ENCODE measurements at places on chromosomes 6 and 20. TPM values are rescaled to one million over a fixed set of nuclear protein-coding genes. Genes with fewer than 3 reads are reported as not detected.

LRRC73 gene
- 0.59 TPM for total RNA-seq

CFB gene
- total RNA-seq = 26.8 TPM

TPD52L1 gene
- 22.7 TPM for total RNA-seq

LGSN gene
- not detected for total RNA-seq

XKR7 gene
- under 0.01 TPM for total RNA-seq

ULBP3 gene
- 11.2 TPM for total RNA-seq

DNA sequence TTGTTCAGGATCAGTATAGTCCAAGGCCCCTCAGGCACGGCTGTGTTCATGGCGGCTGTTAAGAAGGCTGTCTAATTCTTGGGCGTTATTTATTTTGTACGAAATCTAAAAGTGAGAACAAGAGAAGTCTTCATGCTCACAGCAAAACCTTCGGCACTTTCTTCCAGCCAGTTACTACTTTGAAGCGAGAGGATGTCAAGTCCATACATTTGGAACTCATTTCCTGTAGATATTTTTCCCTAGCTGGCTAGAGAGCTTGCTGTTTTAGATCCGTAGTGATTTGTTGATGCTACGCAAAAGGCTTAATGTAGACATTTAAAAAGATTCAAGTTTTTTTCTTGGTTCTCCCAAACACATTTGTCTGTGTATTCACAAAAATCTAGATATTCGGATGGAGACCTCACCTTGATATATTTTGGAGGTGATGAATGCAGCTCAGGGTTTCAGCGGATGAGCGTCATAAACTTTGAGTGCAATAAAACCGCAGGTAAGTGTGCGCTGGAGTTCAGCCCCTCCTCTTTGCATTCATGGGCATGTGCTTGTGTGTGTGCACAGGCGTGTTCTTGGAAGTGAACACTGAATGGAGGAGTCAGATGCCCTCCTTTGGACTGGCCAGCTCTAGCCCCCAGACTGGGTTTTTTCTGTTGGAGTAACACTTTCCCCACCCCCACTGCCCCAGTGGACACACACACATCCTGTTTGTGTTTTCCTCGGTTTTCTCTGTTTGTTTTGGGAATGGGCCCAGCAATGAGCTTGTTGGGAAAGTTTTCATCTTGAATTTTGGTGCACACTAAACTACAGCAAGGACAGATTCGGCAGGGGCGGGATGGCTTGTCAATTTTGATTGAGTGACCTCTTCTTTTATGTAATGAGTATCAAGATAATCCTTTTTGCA is 65.4 kb downstream of the IGF2R start:
- H3K27ac ChIP-seq = no peak overlapping the region
- peaks cover 42% of the 10 kb centered on the region for H3K4me1 ChIP-seq
- no peaks in the 10 kb centered on the region for H3K27me3 ChIP-seq
- H3K4me3 ChIP-seq = no peak overlapping the region

- no peaks in the 10 kb centered on the region for H3K36me3 ChIP-seq
- H3K4me1 ChIP-seq = peaks cover 6% of the 10 kb centered on the region
- H3K27ac ChIP-seq = no peak overlapping the region
Measured at GRCh38 chr6:136624347-136624746, 74.1 kb upstream of the MAP7 start.

GRCh38 chr6:31725502-31726350 is 2.6 kb downstream of the MPIG6B start:
- H3K4me3 ChIP-seq = no peak overlapping the region
- H3K27me3 ChIP-seq = no peaks in the 10 kb centered on the region
- no peak overlapping the region for H3K27ac ChIP-seq
- H3K36me3 ChIP-seq = peaks cover 20% of the 10 kb centered on the region

DNA sequence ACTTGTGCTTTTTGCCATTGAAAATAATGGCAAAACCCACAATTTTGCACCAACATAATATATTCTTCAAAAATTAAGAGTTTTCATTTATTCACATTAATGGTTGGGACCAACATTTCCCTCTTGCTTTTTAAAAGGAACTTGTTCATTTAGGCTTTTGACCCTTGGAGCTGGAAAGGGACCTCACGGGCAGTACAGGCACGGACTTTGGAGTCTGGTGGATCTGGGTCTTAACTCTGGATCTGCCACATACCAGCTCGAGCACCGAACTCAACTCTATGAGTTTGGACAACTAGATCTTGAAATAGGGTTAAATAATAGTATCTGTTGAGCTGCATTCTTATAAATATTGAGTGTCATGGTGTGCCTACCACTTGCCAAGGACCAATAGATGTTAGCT is 37.2 kb downstream of the AFDN start:
- no peak overlapping the region for H3K27ac ChIP-seq
- no peak for DNase-seq
- no peak overlapping the region for H3K4me3 ChIP-seq
- H3K36me3 ChIP-seq = peaks cover 3% of the 10 kb centered on the region

GRCh38 chr6:89826029-89826528 is 3.6 kb upstream of the CASP8AP2 start:
- H3K36me3 ChIP-seq = no peaks in the 10 kb centered on the region
- peak; percentile 88 for DNase-seq
- no peak overlapping the region for H3K4me3 ChIP-seq
- H3K27ac ChIP-seq = peak overlapping the region; percentile 32

- no peak overlapping the region for H3K4me3 ChIP-seq
- no peaks in the 10 kb centered on the region for H3K36me3 ChIP-seq
- H3K27ac ChIP-seq = no peak overlapping the region
- H3K27me3 ChIP-seq = peaks cover 21% of the 10 kb centered on the region
- no peaks in the 10 kb centered on the region for H3K4me1 ChIP-seq
Measured at GRCh38 chr20:17438436-17439039, 92.6 kb downstream of the BFSP1 start.

GRCh38 chr6:143844006-143844405 is 868 bp downstream of the LTV1 start:
- H3K4me3 ChIP-seq = peak overlapping the region; percentile 90
- peaks cover 10% of the 10 kb centered on the region for H3K4me1 ChIP-seq
- peaks cover 46% of the 10 kb centered on the region for H3K36me3 ChIP-seq
- DNase-seq = no peak
- H3K27me3 ChIP-seq = no peaks in the 10 kb centered on the region
- peak overlapping the region; percentile 96 for H3K27ac ChIP-seq

GRCh38 chr6:163281634-163282033 is 132.9 kb upstream of the QKI start:
- no peak for DNase-seq
- H3K4me3 ChIP-seq = no peak overlapping the region
- no peaks in the 10 kb centered on the region for H3K4me1 ChIP-seq

GRCh38 chr6:73325656-73326055 is 28.4 kb downstream of the DPPA5 start:
- H3K27ac ChIP-seq = no peak overlapping the region
- DNase-seq = no peak
- no peaks in the 10 kb centered on the region for H3K27me3 ChIP-seq
- H3K4me3 ChIP-seq = no peak overlapping the region
- H3K4me1 ChIP-seq = no peaks in the 10 kb centered on the region

DNA sequence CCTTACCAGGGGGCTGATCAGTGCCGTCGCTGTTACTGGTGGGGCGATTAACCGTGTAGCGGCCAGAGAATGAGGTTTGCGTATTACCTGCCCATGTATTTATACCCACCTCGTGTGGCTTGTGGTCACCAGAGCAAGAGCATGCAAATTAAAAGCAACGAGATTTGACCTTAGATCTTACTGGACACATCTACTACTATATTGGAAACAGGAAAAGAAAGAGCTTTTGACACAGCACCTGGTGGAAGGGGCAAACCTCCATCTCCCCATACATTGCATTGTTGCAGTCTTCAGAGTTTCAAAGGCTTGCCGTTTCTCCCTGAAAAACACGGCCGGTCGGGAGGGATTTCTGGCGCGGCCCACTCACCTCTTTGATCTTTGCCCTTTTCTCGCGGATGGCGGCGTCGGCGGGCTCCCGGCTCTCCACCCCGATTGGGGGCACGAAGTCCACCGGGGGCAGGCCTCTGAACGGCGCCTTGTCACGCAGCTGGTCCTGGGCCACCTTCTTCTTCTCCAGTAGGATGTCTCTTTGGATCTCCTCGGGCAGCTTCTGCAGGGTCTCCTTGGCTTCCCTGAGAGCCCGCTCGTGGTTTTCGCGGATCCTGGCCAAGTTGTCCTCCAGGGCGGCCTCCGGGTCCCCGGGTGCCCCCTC is 1.3 kb downstream of the MAN1A1 start:
- no peak overlapping the region for H3K27ac ChIP-seq
- no peaks in the 10 kb centered on the region for H3K36me3 ChIP-seq
- peaks cover 15% of the 10 kb centered on the region for H3K4me1 ChIP-seq
- H3K4me3 ChIP-seq = peak overlapping the region; percentile 87

DNA sequence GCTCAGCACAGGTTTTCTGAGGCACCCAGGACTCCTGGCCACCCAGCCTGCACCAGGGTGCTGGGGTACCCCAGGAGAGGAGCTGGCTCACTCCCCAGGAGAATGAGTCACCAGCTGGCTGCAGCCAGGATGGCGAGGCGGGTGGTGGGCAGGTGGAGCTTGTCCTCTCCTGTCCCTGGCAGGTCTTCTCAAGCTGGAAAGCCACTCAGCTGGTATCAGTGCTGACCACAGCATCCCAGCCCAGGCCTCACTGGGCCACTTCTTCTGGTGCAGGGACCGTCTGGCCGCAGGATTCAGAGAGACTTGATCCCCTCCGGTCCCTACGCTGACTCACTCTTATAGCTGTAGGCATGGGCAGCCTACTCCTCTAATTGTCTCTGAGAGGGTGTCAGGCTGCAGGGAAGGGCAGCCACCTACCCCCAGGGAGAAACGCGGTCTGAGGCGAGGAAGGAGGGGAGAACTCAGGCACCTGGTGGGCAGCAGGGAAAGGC is 22.2 kb downstream of the TFEB start:
- no peaks in the 10 kb centered on the region for H3K27me3 ChIP-seq
- H3K4me3 ChIP-seq = no peak overlapping the region
- no peaks in the 10 kb centered on the region for H3K36me3 ChIP-seq
- peaks cover 33% of the 10 kb centered on the region for H3K4me1 ChIP-seq
- peak; percentile 95 for DNase-seq

DNA sequence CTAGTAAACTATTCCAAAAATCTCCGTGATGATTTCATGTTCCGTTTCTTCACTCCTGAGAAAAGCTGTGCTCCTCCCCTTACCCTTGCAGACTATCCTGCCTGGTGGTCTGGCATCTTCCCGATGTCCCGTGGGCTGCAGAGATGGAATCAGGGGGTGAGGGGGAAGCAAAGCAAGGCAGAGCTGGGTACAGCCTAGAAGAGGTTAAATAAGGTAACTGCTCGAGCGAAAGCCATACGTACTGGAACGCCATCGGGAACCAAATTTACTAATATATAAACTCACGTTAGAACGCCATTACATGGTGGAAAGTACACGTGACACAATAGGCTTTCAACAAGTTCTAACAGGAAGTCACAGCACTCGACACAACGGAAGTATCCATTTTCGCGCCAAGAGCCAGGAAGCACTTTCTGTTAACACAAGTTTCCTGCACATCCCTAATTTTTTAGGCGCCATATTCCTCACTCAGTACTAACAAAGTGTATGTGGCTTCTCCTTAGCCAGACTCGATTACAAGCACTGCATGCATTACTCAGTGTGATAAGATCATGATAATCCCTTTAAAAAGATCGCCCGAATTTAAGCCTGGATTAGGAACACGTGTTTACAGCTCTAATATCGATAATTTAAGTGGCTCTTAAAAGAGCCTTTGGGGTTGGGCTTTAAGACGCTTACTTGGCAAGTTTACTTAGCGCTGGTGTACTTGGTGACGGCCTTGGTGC is 101.6 kb upstream of the PRSS16 start:
- peaks cover 14% of the 10 kb centered on the region for H3K4me1 ChIP-seq
- peak overlapping the region; percentile 84 for H3K4me3 ChIP-seq
- H3K27ac ChIP-seq = peak overlapping the region; percentile 89
- no peaks in the 10 kb centered on the region for H3K27me3 ChIP-seq

- H3K27me3 ChIP-seq = no peaks in the 10 kb centered on the region
- no peak overlapping the region for H3K4me3 ChIP-seq
- no peak overlapping the region for H3K27ac ChIP-seq
- DNase-seq = no peak
- H3K36me3 ChIP-seq = peaks cover 66% of the 10 kb centered on the region
- no peaks in the 10 kb centered on the region for H3K4me1 ChIP-seq
Measured at GRCh38 chr6:37473364-37474095, 26.2 kb downstream of the CCDC167 start.

DNA sequence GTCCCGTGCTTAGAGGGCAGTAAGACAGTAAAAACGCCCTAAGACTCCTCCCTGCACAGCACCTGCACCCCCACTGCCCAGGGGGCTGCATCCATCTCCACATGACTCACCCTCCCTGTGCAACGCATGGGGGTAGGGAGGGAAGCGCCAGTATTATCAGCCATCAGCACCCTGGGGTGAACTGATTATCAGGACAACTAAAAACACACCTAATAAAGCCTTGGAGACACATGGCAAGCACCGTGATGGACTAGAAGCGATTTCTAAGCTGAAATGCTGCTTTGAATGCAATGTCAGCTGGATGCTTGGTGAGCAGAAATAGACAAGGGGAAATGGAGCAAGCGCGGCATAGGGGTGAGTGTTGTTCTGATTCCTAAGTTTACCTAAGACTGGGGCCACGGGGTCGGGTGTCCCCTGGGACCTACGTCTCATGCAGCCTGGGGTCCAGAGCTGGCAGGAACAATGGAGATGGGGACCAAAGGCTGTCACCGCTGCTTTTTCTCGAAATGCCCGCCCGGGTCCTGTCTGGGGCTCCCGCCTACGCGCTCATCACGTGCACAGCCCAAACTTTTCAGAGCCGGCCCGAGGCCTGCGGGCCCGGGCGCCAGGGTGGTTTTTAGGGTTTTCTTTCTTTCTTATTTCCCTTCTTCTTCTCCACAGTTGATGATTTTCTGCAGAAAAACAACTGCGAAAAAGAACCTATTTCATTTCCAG is 702 bp upstream of the TNFAIP3 start:
- peaks cover 6% of the 10 kb centered on the region for H3K36me3 ChIP-seq
- H3K27ac ChIP-seq = peak overlapping the region; percentile 89
- DNase-seq = peak; percentile 87
- no peaks in the 10 kb centered on the region for H3K27me3 ChIP-seq
- peak overlapping the region; percentile 75 for H3K4me3 ChIP-seq
- peaks cover 35% of the 10 kb centered on the region for H3K4me1 ChIP-seq

GRCh38 chr20:53352727-53353440 is 240.8 kb downstream of the ZNF217 start:
- no peak overlapping the region for H3K27ac ChIP-seq
- H3K36me3 ChIP-seq = no peaks in the 10 kb centered on the region
- DNase-seq = no peak
- no peaks in the 10 kb centered on the region for H3K27me3 ChIP-seq

DNA sequence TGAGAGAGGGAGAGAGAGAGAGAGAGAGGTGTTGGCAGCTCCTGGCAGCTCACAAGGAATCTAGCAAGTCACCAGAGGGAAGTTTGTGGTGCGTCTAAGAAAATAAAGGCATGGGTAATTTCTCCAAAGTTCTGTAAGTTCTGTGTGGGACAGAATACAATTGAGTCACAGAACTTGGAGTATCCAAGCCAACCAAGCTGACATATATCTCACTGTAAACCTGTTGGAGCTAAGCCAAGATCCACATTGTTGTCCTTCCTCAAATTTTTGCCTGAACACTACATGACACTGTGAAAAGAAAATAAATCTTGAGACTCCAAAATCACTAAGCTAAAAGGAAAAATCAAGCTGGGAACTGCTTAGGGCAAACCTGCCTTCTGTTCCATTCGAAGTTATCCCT is 436.7 kb downstream of the MEI4 start:
- no peak overlapping the region for H3K4me3 ChIP-seq
- no peak for DNase-seq
- no peak overlapping the region for H3K27ac ChIP-seq
- no peaks in the 10 kb centered on the region for H3K4me1 ChIP-seq

All from osteoblast (primary cell).